ENCODE measurements at places on chromosomes 16 and 17.

- no peak for DNase-seq
Measured at GRCh38 chr16:11507991-11508390, 78.7 kb downstream of the LITAF start.

DNA sequence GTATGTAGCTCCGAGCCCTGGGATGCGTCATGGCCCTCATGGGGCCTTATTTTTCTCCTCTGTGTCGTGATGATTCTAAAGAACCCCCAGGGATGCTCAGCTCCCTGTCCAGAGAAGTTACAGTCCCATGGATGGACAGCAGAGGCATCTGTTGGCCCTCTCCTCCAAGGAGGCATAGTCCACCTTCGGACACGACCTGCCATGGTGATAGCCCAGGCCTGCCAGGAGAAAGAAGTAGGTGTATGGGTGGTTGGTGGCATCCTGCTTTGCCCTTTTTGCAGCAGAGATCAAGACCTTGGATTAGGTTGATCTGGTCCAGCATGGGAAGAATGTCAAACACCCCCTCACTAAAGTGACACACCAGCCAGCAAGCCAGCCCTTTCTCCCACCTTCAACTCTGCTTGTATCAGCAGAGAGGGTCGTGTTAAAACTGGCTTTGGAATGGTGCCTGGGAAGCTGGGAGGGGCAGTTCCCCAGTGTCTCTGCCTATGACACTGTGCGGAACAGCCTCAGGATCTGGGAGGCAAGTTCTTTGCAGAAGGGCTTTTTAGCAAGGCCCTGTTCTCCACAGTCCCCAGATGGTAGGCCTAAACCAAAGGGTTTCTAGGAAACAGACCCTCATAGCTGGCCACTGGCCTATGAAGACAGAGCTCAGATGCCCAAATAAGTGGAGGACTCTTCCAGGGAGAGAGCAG is 259.9 kb upstream of the RPL38 start:
- DNase-seq: no peak

- no peak for DNase-seq
Measured at GRCh38 chr16:27448532-27449433, 46.8 kb downstream of the IL21R start.

DNA sequence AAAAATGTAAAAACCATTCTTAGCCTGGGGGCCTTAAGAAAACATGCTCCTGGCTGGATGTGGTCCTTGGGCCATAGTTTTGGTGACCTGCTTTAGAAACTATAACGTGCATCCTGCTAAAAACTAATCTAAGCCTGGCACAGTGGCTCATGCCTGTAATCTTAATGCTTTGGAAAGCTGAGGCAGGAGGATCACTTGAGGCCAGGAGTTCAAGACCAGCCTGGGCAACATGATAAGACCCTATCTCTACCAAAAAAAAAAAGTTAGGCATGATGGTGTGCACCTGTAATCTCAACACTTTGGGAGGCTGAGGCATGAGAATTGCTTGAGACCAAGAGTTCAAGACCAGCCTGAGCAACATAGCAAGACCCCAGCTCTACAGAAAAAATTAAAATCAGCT is 183.8 kb upstream of the CHMP6 start:
- no peak for DNase-seq

DNA sequence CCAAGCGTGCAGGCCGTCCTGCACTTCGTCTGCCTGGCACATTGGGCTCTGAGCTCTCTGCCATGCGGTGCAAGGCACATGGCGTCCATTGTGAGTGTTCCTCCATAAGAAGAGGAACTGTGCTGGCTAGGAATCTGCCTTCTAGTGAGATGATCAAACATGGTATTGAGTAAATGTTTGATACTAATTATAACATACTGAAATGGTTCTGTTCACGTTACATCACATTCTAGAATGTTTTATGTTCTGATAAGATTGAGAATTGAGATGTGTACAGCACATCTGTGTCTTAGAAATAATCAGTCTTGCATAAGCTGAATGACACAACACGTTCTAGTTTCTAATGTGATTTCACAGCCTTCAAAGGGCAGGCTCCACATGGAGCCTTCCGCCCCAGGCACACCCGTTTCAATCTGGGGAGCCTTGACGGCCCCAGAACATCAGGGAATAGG is 42.9 kb downstream of the USP10 start:
- no peak for DNase-seq

DNA sequence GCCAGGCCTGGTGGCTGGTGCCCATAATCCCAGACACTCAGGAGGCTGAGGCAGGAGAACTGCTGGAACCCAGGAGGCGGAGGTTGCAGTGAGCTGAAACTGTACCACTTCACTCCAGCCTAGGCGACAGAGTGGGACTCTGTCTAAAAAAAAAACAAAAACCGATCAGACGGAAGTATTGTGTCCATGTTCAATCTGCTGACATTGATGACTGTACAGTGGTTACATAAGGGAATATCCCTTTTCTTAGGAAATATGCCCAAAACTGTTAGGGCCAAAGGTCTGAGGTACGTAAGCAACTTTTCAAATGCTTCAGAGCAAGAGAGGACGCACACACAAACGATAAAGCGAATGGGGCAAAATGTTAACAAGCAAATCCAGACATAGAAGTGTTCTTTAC is 69.8 kb upstream of the DNAH17 start:
- DNase-seq: no peak

DNA sequence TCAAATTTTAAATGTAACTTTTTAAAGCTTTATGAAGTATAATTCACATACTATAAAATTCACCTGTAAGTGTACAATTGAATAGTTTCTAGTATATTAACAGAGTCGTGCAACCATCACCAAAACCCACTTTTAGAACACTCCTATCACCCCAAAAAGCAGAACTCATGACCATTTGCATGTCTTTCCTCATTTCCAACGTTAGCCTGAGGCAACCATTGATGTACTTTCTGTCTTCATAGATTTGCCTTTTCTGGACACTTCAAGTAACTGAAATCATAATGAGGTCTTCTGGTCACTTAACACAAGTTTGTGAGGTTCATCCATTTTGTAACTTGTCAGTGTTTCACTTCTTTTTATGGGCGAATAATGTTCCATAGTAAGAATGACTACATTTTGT is 33.2 kb downstream of the METTL16 start:
- DNase-seq: no peak

- DNase-seq: no peak
Measured at GRCh38 chr17:35752945-35753764, at the start of gene GAS2L2. GAS2L2 (minus strand) TSS chr17:35753239; CDS start chr17:35752850, 389 bp downstream.

DNA sequence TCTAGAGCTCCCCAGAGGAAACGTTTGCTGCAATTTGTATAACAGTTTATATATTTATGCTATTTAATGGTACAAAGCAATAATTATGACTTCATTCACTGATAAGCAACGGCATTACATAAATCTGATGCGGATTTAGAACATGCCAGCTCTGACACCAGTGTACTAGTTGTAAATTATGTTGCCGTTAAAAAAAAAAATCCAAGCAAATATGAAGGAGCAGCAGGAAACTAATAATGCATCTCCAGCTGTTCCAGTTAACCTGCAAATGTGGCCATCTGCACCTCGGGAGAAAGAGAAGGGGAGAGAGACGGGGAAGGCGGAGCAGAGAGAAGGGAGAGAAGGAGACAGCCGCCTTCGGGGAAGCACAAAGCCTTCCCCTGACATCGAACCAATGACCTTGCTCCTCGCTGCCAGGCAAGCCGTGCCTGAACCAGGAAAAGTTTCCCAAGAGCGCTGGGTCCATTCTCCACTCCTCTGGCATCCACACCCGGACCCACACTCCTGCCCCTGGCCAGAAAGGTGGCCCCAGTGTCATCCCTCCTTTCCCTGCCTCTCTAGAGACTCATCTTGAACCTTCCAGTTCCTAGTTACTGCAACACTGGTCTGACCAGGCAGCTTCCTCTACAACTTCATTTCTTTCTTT is 174.8 kb downstream of the C16orf78 start:
- DNase-seq: no peak

DNA sequence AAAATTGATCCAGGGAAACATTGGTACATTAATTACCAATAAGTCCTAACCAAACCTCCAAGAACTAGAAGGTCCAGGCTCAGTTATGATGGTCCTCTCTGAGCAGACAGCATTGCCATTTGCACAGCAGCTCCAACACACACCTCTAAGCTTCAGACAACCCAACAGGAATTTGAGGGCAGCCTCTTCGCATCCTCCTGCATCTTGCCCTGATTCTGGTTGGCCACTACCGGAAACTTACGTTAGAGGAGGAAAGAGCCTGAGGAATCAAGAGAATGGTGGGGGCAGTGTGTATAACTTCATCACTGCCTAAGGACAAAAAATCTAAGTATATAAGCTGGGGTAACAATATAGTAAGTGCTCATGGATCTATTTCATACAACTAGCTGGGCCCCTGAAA is 15.7 kb downstream of the FAM117A start:
- DNase-seq: no peak

GRCh38 chr17:44177640-44178039 is 7.1 kb downstream of the ASB16 start:
- no peak for DNase-seq

- DNase-seq: no peak
Measured at GRCh38 chr16:75913958-75914357, 187.7 kb upstream of the CPHXL start.

- DNase-seq: no peak
Measured at GRCh38 chr17:82088838-82089722, 9.0 kb downstream of the FASN start.

DNA sequence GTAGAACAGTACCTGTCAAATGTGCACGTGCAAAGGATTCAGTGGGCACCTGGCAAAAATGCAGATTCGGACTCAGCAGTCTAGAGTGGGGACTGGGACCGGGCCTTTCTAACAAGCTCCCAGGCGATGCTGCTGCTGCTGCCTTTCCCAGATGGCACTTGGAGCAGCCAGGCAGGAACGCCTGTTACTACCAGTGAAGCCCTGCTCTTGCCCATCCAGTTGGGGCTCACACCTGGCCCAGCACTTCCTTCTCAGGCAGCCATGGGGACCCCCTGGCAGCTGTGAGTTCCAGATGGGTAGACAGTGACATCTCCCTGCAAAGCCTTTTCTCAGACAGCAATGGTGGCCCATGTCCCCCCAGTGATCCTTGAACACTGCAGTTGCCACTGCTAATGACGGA is 30.4 kb downstream of the KDM8 start:
- no peak for DNase-seq

GRCh38 chr16:28064150-28064549 is 636 bp upstream of the GSG1L start:
- DNase-seq: no peak

GRCh38 chr16:14057878-14058382 is 13.2 kb upstream of the MRTFB start:
- peak; percentile 27 for DNase-seq

DNA sequence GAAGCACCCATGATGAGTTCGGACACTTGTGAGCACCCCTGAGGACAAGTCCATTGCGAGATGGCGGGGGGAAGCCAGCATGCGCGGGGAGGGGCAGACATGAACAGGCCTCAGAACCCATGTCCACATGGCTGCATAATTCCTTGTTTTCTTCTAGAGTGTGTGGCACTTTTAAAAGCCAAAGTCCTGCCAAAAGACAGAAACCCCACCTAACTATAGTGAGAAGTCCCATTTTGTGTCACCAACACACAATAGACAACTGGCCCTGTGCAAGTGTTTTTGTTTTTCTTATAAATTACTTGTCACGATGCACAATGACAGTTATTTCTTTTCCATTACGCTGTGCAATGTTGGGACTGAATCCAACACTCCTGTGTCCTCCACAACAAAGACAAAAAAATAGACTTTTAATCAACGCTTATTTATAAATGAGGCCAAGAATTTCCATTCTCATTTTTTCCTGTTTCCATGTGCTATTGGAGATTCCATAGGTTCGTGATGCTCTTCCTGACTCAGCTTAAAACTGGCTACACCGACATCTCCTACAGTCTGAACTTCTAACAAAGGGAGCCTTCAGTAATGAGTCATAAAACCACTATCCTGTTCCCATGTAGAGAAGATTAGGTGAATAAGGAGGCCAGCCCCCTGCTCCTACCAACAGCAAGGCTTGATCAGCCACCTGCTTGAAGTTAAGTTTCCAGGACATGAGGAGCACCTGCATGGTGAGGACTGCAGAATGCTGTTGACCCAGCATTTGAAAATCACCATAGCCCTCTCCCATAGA is 98.9 kb downstream of the ZNF423 start:
- no peak for DNase-seq

DNA sequence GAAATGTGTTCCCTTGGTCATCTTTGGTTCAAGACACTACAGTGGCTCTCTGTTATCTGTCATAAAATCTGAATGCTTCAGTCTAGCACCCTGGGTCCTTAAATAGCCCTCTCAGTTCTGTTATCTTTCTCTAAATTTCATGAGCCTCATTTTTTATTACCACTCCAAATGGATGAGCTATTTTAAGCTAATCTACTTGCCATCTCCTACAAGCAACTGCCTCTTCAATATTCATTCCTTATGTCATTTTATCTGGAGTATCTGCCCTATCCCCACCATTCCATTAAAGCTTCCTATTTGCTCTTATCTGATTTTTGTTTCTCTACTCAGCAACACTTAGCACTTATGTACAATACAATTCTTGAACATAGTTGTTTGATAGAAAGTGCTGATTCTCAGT is 28.0 kb upstream of the EVI2A start:
- DNase-seq: no peak

Data from nucleus accumbens (tissue), 56 donors.